ENCODE measurements at places on chromosomes 2 and 18. TPM values are rescaled to one million over a fixed set of nuclear protein-coding genes. Genes with fewer than 3 reads are reported as not detected.

DNA sequence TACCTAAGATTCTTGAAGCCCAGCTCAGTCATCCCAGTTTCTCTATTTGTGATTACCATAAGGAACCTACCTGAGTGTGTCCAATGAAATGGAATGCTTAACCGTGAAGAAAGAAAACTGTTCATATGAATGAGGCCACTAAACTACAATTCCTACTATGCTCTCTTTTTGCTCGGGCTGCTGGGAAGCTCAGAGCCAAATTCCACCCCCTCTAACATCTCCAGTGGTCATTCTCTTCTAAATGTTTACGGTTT lies 8.3 kb downstream of the MYCN start:
- no peak overlapping the region for H3K4me3 ChIP-seq
- no peaks in the 10 kb centered on the region for H3K36me3 ChIP-seq
- no peaks in the 10 kb centered on the region for H3K4me1 ChIP-seq

DNA sequence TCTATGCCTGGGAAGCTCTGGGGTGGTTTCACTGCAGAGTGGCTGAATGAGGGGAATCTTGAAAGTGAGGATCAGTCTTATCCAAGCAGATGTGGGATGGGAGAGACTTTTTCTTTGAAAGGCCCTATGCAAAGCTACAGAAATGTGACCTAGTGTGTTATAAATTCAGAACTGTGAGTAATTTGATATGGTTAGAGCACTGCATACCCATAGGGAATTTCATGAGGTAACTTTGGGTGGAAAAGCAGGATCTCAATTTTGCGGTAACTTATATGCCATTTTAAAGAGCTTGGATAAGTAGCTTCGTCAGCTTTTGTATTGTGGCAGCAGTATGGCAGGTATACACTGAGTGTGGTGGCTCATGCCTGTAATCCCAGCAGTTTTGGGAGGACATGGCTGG lies 40.9 kb downstream of the GULP1 start:
- no peaks in the 10 kb centered on the region for H3K27me3 ChIP-seq
- no peak overlapping the region for H3K4me3 ChIP-seq
- no peaks in the 10 kb centered on the region for H3K4me1 ChIP-seq
- no peak for DNase-seq
- no peak overlapping the region for H3K27ac ChIP-seq
- H3K36me3 ChIP-seq, result no peaks in the 10 kb centered on the region

DNA sequence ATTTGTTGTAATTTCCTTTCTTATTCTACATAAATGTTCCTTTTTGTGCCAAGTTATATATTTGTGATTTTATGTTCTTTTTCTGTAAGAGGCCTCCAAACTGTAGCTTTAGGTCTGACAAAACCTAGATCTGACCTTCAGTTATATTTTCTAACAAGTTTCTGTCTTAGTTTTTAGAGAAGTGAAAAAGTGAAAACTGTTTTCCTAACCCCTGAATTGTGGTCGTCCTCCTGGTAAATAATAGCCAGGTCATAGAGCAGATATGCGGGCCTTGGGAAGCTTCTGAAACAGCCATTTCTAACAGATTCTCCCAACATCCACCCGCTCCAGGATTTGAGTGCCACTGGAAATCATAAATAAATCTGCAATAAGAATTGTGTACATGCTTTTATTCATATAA lies 398.4 kb upstream of the CWC22 start:
- no peaks in the 10 kb centered on the region for H3K36me3 ChIP-seq
- no peak overlapping the region for H3K4me3 ChIP-seq
- no peak for DNase-seq
- H3K27me3 ChIP-seq, result no peaks in the 10 kb centered on the region
- H3K27ac ChIP-seq, result no peak overlapping the region
- no peaks in the 10 kb centered on the region for H3K4me1 ChIP-seq

DNA sequence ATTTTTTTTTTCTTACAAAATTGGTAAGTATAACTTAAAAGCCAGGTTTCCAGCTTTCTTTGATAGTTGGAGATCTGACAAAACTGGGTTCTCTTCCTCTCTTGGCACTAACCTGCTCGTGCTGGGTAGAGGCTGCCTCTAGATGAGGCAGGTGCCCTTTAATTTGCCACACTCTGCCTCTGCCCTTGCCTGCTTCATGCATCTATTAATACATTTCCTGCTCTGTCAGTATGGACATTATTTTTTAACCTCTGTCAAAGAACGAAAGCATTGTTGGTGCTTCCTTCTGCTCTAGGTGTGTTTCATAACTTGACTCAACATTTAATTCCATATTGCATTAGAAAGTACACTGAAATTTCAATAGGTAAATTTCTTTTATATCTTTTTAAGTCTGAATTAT lies 490.7 kb upstream of the ZEB2 start:
- no peak overlapping the region for H3K27ac ChIP-seq
- H3K4me3 ChIP-seq, result no peak overlapping the region
- H3K36me3 ChIP-seq, result no peaks in the 10 kb centered on the region
- DNase-seq, result no peak
- peaks cover 38% of the 10 kb centered on the region for H3K4me1 ChIP-seq

Gene SAP130
- 23.5 TPM for total RNA-seq

DNA sequence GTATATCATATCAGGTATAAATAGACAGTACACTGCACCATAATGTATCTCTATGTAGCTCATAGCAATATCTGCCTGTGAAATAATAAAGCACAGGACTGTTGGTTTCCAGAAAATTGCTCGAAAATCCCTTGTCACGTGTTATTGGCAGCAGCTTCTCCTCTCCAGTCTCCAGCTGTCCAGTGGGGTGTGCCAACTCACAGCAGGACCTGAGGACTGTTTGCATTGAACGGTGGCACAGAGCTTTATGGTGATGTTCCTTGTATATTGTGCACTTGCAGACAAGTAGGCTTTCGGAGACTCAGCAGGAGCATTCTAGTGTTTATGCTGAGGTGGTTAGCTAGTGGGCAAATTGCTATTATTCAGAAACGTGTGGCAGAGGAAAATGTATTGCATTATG lies 182.2 kb upstream of the ATP5MC3 start:
- DNase-seq, result no peak
- peaks cover 69% of the 10 kb centered on the region for H3K27me3 ChIP-seq
- no peak overlapping the region for H3K4me3 ChIP-seq
- H3K36me3 ChIP-seq, result no peaks in the 10 kb centered on the region
- no peak overlapping the region for H3K27ac ChIP-seq

Gene CASP10
- total RNA-seq, result 0.27 TPM

DNA sequence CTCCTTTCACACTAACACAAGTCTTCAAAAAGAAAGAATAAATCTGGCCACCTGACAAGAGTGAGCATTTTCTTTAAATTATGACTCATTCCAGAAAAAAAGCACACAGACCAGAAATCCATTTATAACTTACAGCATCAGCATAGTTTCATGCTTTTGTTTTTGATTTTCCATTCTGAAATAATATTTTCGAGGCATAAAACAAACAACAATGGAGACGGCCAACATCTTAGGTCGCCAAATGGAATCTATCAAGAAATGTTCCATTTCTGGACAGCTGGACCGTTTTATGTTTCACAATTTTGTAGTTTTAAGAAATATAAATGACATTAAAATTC lies 165.4 kb upstream of the ZFP36L2 start:
- peaks cover 23% of the 10 kb centered on the region for H3K36me3 ChIP-seq
- no peak overlapping the region for H3K4me3 ChIP-seq
- no peak for DNase-seq
- H3K27ac ChIP-seq, result no peak overlapping the region

Gene PTPRN
- total RNA-seq, result not detected

Gene PARD6G
- total RNA-seq, result 8.2 TPM

GRCh38 chr2:65215946-65216345 lies 11.7 kb upstream of the ACTR2 start:
- peaks cover 5% of the 10 kb centered on the region for H3K4me1 ChIP-seq
- H3K4me3 ChIP-seq, result no peak overlapping the region
- peaks cover 16% of the 10 kb centered on the region for H3K36me3 ChIP-seq
- DNase-seq, result no peak
- no peak overlapping the region for H3K27ac ChIP-seq
- no peaks in the 10 kb centered on the region for H3K27me3 ChIP-seq

Gene SERPINB3
- 0.28 TPM for total RNA-seq

Gene TDRD15
- total RNA-seq, result not detected

- H3K27ac ChIP-seq, result no peak overlapping the region
- no peaks in the 10 kb centered on the region for H3K4me1 ChIP-seq
- H3K36me3 ChIP-seq, result no peaks in the 10 kb centered on the region
- peaks cover 31% of the 10 kb centered on the region for H3K27me3 ChIP-seq
These were observed 92.1 kb downstream of the ATL2 start for GRCh38 chr2:38284971-38285370.

Gene IL37
- not detected for total RNA-seq

Gene ITGA4
- 0.42 TPM for total RNA-seq

DNA sequence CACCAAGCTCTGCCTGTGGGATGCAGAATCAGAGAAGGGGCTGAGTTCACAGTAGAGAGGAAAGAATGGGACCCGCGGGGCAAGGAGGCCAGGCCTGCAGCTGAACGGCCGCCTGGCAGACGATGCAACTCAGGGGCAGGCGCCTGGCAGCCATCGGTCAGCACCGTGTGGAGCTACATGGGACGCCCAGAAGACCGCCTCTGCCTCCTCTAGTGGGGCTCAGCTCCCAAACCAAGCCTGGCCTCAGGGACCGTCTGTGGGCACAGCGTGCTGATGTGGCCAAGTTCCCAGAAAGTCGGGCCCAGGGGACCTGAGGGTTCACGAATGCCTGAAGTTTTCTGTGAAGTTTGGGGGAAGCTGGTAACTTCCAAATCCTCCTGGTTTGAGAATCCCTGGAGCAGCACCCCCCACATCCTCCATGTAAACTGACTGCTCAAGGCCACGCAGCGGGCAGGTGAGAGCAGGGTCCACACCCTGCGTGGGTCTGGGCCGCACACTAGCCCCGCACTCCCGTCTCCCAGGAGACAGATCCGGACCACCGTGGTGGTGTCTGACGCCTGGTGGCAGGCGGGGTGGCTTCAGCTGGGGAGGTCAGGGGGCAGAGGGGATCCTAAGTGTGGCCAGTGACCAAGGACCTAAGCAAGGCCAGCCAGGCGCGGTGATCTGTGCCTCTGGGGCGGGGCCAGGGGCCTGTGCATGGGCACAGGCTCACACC lies 14.6 kb downstream of the SNORC start:
- H3K4me3 ChIP-seq, result no peak overlapping the region
- DNase-seq, result no peak
- H3K27me3 ChIP-seq, result no peaks in the 10 kb centered on the region
- H3K4me1 ChIP-seq, result no peaks in the 10 kb centered on the region

GRCh38 chr2:238894226-238894949 lies 46.5 kb downstream of the TWIST2 start:
- H3K27me3 ChIP-seq, result no peaks in the 10 kb centered on the region
- no peak for DNase-seq
- H3K36me3 ChIP-seq, result peaks cover 26% of the 10 kb centered on the region
- peaks cover 7% of the 10 kb centered on the region for H3K4me1 ChIP-seq
- no peak overlapping the region for H3K27ac ChIP-seq
- H3K4me3 ChIP-seq, result no peak overlapping the region

GRCh38 chr2:188852772-188853171 lies 121.4 kb upstream of the COL3A1 start:
- H3K4me1 ChIP-seq, result peaks cover 6% of the 10 kb centered on the region
- peak; percentile 8 for DNase-seq

- no peak overlapping the region for H3K4me3 ChIP-seq
- peaks cover 57% of the 10 kb centered on the region for H3K27me3 ChIP-seq
- no peak overlapping the region for H3K27ac ChIP-seq
- DNase-seq, result no peak
These were observed 42.4 kb upstream of the KIF5C start for GRCh38 chr2:148832637-148833036.

Gene KLHL14
- not detected for total RNA-seq

GRCh38 chr18:44039826-44040225 lies 640.9 kb upstream of the SETBP1 start:
- H3K27ac ChIP-seq, result no peak overlapping the region
- no peak overlapping the region for H3K4me3 ChIP-seq
- no peak for DNase-seq
- no peaks in the 10 kb centered on the region for H3K36me3 ChIP-seq

- H3K4me3 ChIP-seq, result no peak overlapping the region
- H3K27ac ChIP-seq, result no peak overlapping the region
- H3K27me3 ChIP-seq, result peaks cover 11% of the 10 kb centered on the region
- no peak for DNase-seq
These were observed 73.6 kb downstream of the DDX1 start for GRCh38 chr2:15665067-15665942.

- DNase-seq, result no peak
- H3K36me3 ChIP-seq, result no peaks in the 10 kb centered on the region
- no peak overlapping the region for H3K27ac ChIP-seq
- H3K27me3 ChIP-seq, result peaks cover 15% of the 10 kb centered on the region
- H3K4me3 ChIP-seq, result no peak overlapping the region
- H3K4me1 ChIP-seq, result peaks cover 6% of the 10 kb centered on the region
These were observed 126.8 kb upstream of the LGALSL start for GRCh38 chr2:64327129-64327509.

GRCh38 chr2:183113630-183114029 lies 10.6 kb upstream of the NUP35 start:
- no peaks in the 10 kb centered on the region for H3K4me1 ChIP-seq
- no peak overlapping the region for H3K4me3 ChIP-seq
- H3K36me3 ChIP-seq, result peaks cover 4% of the 10 kb centered on the region
- no peak overlapping the region for H3K27ac ChIP-seq
- DNase-seq, result no peak

Gene STPG4
- 0.83 TPM for total RNA-seq

Gene STARD6
- total RNA-seq, result not detected

GRCh38 chr2:71665168-71666093 lies 212.1 kb downstream of the DYSF start:
- no peak for DNase-seq
- no peaks in the 10 kb centered on the region for H3K36me3 ChIP-seq
- H3K4me3 ChIP-seq, result no peak overlapping the region
- peaks cover under 1% of the 10 kb centered on the region for H3K27me3 ChIP-seq

DNA sequence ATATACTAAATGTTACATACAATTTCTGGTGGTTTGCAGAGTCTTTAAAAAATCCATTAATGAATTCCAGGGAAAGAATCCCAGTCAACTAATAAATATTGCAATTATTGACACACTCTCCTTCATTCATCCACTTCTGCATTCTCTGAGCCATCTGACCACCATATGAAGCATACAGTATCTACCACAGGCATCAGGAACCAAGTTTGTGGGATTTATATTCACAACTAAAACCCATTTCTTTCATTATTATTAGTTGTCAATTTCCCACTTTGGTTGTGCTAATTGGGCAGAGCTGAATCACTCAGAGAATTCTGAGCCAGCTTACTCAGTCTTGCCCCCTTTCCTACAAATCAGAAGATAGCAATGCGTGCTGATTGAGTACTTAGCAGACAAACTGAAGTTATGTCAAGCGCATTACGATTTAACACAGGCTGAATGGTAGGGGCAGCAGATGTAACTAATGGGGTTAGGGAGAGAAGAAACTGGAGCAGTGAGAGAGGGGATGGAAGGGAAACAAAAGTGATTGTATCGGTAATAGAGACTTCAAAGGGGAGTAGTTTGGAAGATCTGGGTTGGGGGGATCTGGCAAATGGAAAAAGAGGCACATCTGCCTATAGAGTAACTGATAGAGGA lies 52.3 kb downstream of the ZEB2 start:
- H3K4me3 ChIP-seq, result no peak overlapping the region
- peaks cover 4% of the 10 kb centered on the region for H3K4me1 ChIP-seq
- H3K36me3 ChIP-seq, result no peaks in the 10 kb centered on the region
- DNase-seq, result no peak
- H3K27ac ChIP-seq, result no peak overlapping the region

- H3K36me3 ChIP-seq, result peaks cover 38% of the 10 kb centered on the region
- peaks cover 47% of the 10 kb centered on the region for H3K4me1 ChIP-seq
- no peak overlapping the region for H3K4me3 ChIP-seq
These were observed 6.1 kb downstream of the PPP4R1 start for GRCh38 chr18:9608298-9608697.

Gene WDCP
- 11.2 TPM for total RNA-seq

GRCh38 chr2:203685789-203686420 lies 20.5 kb upstream of the CD28 start:
- peaks cover 4% of the 10 kb centered on the region for H3K36me3 ChIP-seq
- H3K4me1 ChIP-seq, result peaks cover 64% of the 10 kb centered on the region
- no peaks in the 10 kb centered on the region for H3K27me3 ChIP-seq
- H3K4me3 ChIP-seq, result no peak overlapping the region
- peak overlapping the region; percentile 92 for H3K27ac ChIP-seq

Gene KLHL41
- total RNA-seq, result 0.35 TPM

Gene DOCK10
- total RNA-seq, result 0.96 TPM

Data from MCF 10A (cell line).